Tibial nerve (tissue), 4 donors: ENCODE measurements at places on chromosomes 7 and 10. TPM values are rescaled to one million over a fixed set of nuclear protein-coding genes. Genes with fewer than 3 reads are reported as not detected.

DNA sequence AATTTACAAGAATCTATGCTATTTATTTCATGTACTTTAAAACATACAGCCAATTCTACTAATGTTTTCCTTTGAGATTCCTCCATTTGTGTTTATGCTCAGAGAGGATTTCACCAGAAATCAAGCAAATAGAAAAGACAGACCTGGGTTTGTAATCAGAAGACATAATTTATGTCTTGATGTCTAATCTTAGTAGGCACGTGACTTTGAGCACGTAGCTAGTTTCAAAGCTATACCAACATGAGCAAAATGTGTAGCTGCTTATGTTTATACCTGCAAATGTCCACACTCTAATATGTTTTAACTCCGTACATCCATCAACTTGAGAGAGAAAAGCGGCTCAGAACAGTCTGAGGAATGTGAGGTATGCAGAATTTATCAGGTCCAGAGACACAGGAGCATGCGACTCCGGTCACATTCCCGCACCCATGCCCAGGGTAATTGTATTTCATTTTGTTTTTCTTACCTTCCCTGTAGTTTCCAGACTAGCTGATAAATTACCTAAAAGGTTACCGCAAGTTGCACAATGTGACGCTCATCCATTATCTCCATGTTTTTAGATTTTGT, 40.0 kb downstream of the SVOPL start:
- DNase-seq: no peak

- DNase-seq: no peak
These were observed 42.5 kb upstream of the LCOR start for GRCh38 chr10:96789571-96790108.

- no peak for DNase-seq
These were observed 793.1 kb downstream of the NXPH1 start for GRCh38 chr7:9226500-9226899.

GRCh38 chr10:21943633-21944265, 59.8 kb downstream of the DNAJC1 start:
- no peak for DNase-seq

DNA sequence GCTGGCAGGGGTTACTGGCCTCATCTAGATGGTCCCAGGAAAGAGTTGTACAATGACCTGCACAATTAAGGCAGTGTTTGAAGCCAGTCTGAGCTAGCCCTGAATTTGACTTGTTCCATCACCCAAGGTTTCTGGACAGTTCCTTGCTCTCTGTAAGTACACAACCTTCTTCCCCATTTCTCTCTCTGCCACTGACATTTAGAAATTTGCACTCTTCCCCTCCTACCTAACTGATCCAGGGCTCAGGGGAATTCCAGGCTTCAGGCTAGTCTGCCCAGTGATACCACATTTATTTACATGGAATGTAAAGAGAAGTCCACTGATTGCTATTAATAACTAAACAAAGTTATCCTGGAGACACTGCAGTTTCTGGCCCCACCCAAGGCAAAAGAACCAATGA, 139.0 kb upstream of the GPR26 start:
- DNase-seq: no peak

- DNase-seq: no peak
These were observed 5.6 kb upstream of the AHR start for GRCh38 chr7:17292843-17293242.

GRCh38 chr10:61330669-61331068, 122.5 kb downstream of the TMEM26 start:
- DNase-seq: no peak

DNA sequence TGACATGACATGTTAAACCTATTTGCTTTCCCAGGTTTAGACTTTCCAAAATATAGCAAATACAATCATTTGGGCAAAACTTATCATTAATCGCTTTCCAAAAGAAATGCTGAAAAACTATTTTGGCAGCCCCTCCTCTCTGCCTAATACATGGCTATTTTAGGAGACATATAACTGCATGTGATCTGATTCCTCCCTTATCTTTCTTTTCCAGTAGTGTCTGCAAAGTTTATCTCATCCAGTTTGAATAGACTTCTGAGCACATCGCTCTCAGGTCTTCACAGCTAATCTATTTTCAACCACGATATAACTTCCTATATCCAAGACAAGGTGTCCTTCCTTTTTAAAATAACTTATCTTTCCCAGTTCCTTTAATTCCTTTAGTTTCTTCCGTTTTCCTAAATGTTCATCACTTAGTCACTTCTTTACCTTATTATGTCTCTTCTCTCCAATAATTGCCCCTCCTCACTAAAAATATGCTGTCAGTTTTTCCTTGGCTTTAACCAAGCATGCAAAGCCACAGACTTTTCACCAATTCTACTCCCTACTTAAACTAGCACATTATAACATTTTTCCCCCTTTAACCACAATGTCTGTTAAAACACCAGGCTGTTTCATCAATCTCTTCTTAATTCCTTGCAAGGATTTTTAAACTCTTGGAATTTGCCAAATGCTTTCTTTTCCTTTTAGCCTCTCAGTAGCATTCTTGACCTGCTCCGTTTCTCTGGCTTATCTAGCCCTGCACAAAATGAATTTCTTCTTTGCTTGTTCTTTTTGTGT, 24.4 kb downstream of the GNG11 start:
- no peak for DNase-seq

DNA sequence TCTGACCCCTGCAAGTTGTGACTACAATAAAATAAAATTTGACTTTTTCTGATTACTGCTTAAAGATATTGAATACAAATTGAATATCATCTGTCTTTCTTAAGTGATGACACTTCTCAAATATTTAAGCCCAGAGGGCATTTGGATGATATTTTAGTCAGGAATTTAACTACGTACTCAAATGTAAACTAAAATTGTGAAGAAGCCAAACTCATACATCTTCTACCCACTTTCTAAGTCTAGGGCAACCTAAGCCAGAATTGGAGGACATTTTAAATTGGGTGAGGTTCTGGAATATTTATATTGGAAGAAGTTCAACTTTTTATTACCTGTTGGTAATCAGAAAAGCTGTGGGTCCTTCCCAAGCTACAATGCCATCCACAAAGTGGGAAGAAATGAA, 149.1 kb upstream of the WDR11 start:
- no peak for DNase-seq

DNA sequence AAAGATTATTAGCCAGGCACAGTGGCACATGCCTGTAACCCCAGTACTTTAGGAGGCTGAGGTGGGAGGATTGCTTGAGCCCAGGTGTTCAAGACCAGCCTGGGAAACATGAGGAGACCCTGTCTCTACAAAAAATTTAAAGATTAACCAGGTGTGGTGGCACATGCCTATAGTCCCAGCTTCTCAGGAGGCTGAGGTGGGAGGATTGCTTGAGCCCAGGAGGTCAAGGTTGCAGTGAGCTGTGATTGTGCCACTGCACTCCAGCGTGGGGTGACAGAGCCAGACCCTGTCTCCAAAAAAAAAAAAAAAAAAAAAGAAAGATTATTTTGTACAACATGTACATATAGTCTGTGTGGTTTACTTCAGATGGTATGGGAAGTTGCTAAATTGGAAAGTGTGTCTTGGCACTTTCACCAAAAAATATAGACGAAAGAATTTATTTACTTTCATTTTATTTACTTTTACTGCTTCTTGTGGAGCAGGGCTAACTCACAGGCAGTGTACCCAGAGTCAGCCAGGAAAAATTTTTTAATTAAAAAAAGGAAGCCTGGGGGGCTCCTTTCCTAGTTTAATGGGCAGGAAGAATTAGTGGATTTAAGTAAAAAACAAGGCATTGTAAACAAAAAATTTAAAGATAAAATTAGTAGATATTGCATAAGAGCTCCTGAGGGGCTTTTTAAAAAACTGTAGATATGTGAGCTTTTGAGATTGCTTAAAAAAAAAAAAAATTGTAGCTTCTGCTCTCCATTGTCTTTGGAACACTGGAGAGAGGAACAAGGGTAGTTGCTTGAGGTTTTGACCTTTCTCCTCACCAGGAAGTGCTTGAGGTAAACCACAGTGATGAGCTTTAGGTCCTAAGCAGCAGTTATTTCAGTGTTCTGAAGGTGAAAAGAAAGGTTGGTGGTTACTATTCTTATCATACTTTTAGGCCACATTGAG, 44.6 kb upstream of the VDAC2 start:
- no peak for DNase-seq

DNA sequence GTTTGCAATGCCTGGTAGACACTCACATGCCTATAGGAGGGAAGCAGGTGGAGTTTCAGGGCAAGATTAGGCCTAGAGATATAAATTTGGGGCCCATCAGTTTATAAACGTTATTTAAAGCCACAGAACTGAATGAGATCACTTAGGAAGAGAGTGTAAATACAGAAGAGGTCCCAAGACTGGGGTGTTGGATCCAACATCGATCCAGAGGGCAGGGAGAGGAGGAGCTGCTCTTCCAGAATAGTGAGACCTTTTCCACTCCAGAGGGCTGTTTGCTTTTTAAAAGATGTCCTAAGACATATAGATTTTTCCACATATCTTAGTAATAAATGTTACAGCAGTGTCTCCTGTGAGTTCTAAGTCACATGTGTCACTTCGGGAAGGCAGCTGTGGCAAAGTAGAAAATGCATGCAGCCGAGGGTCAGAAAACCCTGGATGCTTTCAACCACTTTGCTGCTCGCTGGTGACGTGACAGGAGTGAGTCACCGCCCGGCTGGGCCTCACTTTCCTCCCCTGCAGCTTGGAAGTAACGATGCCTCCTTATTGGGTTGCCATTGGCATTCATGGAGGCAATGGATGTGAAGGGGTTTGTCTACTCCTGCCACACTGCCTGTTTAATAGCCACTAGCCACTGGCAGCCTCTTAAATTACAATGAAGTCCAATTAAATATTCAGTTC, 95.4 kb downstream of the TRIL start:
- DNase-seq: no peak

- DNase-seq: no peak
These were observed 3.1 kb upstream of the CPA1 start for GRCh38 chr7:130377178-130377577.

DNA sequence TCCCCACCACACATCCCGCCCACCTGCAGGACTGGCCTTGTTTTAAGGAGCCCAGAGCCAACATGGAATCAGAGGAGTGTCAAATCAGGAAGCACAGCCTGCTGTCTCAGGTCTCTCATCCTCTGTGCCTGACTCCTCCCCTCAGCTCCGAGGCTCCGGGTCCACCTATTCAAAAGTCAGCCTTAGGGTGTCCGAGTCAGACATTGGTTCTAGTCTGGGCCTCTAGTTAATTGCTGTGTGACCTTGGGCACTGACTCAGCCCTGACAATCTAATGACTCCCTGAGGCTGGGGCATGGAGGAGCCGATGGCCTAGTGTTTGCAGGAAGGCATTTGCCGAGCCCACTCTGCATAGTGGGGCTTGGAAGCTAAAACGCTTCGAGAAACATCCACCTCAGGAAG, 223.1 kb upstream of the PPP2R2D start:
- no peak for DNase-seq

DNA sequence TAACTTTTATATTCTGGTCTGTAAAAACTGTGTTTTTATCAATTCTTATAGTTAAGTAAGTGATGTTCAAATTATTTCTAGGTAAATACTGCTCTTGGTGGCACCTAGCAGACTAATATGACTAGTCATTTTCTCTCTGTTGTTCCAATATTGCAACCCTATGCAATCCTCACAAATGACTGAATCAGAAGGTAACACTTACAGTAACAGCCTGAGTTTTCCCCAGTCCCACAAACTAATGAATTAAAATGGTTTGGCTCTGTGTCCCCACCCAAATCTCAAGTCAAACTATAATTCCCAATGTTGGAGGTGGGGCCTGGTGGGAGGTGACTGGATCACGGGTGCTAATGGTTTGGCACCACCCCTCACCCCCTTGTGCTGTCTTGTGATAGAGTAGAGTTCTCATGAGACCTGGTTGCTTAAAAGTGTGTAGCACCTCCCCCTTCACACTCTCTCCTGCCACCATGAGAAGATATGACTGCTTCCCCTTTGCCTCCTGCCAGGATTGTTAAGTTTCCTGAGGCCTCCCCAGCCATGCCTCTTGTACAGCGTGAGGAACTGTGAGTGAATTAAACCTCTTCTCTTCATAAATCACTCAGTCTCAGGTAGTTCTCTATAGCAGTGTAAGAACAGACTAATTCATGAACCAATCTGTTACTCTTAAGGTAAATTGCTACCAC, 43.5 kb downstream of the MTPN start:
- DNase-seq: no peak

TMEM273 gene
- 24.0 TPM for total RNA-seq

TUBB8 gene
- not detected for total RNA-seq

POMZP3 gene
- total RNA-seq: 15.7 TPM

PPP1R17 gene
- total RNA-seq: not detected

C10orf90 gene
- total RNA-seq: not detected

CD36 gene
- 261 TPM for total RNA-seq
